ENCODE measurements at places on chromosomes 7 and 10.

GRCh38 chr7:141710301-141710700 is 2.1 kb downstream of the WEE2 start:
- no peaks in the 10 kb centered on the region for H3K27me3 ChIP-seq
- DNase-seq: no peak
- H3K4me1 ChIP-seq: no peaks in the 10 kb centered on the region
- H3K27ac ChIP-seq: no peak overlapping the region
- no peaks in the 10 kb centered on the region for H3K36me3 ChIP-seq
- H3K4me3 ChIP-seq: no peak overlapping the region

DNA sequence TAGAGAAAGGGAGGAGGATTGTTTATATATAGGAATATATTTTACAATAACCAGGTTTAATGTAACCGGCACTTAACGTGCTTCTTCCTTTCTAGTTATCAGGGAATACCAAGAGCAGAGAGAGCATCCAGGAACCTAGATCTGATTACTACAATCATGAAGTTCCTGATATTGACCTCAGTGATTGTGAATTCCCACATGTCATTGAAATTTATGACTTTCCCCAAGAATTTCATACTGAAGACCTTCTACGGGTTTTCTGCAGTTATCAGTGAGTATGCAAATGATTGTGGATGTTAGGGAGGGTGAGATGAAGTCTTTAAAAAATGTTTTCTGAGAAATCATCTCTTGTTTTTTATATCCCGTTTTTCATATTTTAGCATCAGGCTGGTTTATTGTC is 36.6 kb downstream of the LOXL4 start:
- no peaks in the 10 kb centered on the region for H3K27me3 ChIP-seq
- no peaks in the 10 kb centered on the region for H3K4me1 ChIP-seq
- H3K4me3 ChIP-seq: no peak overlapping the region
- H3K36me3 ChIP-seq: peaks cover 16% of the 10 kb centered on the region
- DNase-seq: no peak

DNA sequence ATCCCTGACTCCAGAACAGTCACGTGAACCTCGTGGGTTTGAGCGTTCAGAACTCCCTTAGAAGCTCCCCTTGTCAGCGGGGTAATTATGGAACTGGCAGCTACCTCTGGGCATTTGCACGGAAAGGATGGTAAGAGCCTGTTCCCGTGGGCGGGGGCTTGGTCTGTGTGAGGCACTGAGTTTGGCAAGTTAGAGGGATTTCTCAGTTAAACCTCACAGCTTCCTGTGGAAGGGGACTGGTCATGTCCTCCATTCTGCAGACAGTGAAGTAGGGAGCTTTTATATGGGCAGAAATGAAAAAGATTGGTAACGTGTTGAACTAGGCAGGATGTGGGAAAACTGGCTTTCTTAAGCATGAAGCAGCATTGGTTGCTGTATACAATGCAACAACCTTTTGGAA is 16.0 kb downstream of the PALD1 start:
- DNase-seq: no peak
- H3K27me3 ChIP-seq: no peaks in the 10 kb centered on the region
- no peaks in the 10 kb centered on the region for H3K36me3 ChIP-seq
- no peak overlapping the region for H3K4me3 ChIP-seq
- H3K4me1 ChIP-seq: peaks cover 33% of the 10 kb centered on the region

GRCh38 chr10:7523656-7524055 is 112.8 kb upstream of the SFMBT2 start:
- H3K4me3 ChIP-seq: no peak overlapping the region
- H3K4me1 ChIP-seq: no peaks in the 10 kb centered on the region
- no peaks in the 10 kb centered on the region for H3K27me3 ChIP-seq
- no peak overlapping the region for H3K27ac ChIP-seq
- DNase-seq: no peak
- no peaks in the 10 kb centered on the region for H3K36me3 ChIP-seq

DNA sequence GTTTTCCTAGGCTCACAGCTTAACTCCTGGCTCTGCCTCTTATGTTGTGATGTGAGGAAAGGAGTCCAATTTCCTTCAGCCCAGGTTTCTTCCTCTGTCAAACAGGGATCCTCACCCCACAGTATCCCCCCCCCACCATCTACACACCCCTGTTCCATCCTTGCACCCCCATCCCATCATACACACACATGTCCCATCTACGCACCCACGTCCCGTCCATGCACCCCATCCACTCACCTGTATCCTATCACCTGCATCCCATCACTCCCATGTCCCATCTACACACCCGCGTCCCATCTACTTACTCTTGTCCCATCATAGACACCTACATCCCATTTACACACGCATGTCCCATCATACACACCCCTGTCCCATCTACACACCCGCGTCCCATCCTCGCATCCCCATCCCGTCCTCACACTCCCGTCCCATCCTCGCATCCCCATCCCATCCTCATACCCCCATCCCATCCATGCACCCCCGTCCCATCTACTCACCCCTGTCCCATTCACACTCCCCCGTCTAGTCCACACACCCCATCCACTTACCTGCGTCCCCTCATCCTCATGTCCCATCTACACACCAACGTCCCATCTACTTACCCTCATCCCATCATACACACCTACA is 117.3 kb downstream of the TRRAP start:
- no peak overlapping the region for H3K4me3 ChIP-seq
- no peaks in the 10 kb centered on the region for H3K27me3 ChIP-seq

DNA sequence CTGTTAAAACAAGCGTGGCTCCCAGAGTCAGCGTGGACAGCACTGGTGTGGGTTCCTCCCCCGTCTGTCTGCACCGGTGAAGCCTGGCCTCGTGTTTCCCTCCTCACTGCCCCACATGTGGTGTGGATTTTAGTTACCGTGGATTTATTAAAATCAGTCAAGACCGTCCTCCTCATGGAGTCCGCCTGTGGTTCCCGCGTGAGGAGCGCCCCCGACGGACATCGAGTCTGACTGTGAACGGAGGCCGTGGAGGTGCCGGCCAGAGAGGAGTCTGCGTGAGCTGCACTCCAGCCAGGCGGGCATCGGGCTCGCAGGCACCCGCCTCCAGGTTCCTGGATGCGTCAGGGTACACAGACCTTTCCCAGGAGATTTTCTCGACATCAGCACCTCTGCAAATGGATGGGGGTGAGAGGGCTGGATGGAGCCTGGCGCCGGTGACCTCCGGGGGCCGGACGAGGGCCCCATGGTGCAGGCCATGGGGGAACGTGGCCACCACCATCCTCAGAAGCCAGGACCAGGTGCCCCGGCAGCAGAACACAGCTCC is 26.3 kb upstream of the UTF1 start:
- no peaks in the 10 kb centered on the region for H3K36me3 ChIP-seq
- no peak overlapping the region for H3K27ac ChIP-seq
- H3K27me3 ChIP-seq: no peaks in the 10 kb centered on the region
- no peak for DNase-seq

GRCh38 chr7:101820703-101821102 is 3.3 kb downstream of the CUX1 start:
- H3K27me3 ChIP-seq: no peaks in the 10 kb centered on the region
- no peak overlapping the region for H3K4me3 ChIP-seq
- H3K36me3 ChIP-seq: no peaks in the 10 kb centered on the region
- H3K4me1 ChIP-seq: peaks cover 53% of the 10 kb centered on the region
- no peak overlapping the region for H3K27ac ChIP-seq
- no peak for DNase-seq

- H3K36me3 ChIP-seq: no peaks in the 10 kb centered on the region
- H3K4me1 ChIP-seq: peaks cover 23% of the 10 kb centered on the region
- no peaks in the 10 kb centered on the region for H3K27me3 ChIP-seq
- H3K4me3 ChIP-seq: no peak overlapping the region
These were observed 106.4 kb upstream of the FAM20C start for GRCh38 chr7:85883-86515.

GRCh38 chr10:103125323-103126267 is 67.5 kb downstream of the NT5C2 start:
- H3K27ac ChIP-seq: no peak overlapping the region
- peaks cover 46% of the 10 kb centered on the region for H3K4me1 ChIP-seq

GRCh38 chr10:119862524-119862923 is 10.1 kb downstream of the MCMBP start:
- no peak overlapping the region for H3K4me3 ChIP-seq
- H3K4me1 ChIP-seq: no peaks in the 10 kb centered on the region
- no peaks in the 10 kb centered on the region for H3K36me3 ChIP-seq
- no peak for DNase-seq
- H3K27ac ChIP-seq: no peak overlapping the region

- no peaks in the 10 kb centered on the region for H3K4me1 ChIP-seq
- no peak overlapping the region for H3K4me3 ChIP-seq
- H3K36me3 ChIP-seq: no peaks in the 10 kb centered on the region
- no peaks in the 10 kb centered on the region for H3K27me3 ChIP-seq
These were observed 12.2 kb upstream of the SAMD9L start for GRCh38 chr7:93160410-93160809.

DNA sequence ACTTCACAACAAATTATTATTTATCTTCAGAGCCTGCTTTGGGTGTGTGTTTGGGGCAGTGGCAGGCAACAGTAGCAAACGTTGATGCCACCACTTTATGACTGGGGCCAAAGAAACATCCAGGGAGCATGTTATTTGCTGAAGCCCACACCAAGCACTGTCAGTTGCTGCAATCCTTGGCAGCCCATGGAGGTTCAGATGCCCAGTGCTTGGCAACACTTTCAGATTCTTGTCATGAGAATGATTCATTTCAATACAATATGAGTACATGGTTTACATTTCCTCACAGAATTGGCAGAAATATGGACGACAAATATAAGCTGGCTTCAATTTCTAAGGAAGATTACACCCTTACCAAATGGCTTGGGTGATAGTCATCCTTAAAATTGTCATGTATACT is 46.5 kb upstream of the GLI3 start:
- H3K36me3 ChIP-seq: no peaks in the 10 kb centered on the region
- H3K4me3 ChIP-seq: no peak overlapping the region
- no peaks in the 10 kb centered on the region for H3K4me1 ChIP-seq

GRCh38 chr10:30527623-30528428 is 93.8 kb downstream of the MAP3K8 start:
- H3K4me3 ChIP-seq: no peak overlapping the region
- no peaks in the 10 kb centered on the region for H3K27me3 ChIP-seq
- no peaks in the 10 kb centered on the region for H3K36me3 ChIP-seq
- H3K27ac ChIP-seq: no peak overlapping the region
- no peaks in the 10 kb centered on the region for H3K4me1 ChIP-seq
- DNase-seq: no peak

GRCh38 chr10:34585422-34586112 is 229.5 kb downstream of the PARD3 start:
- H3K27me3 ChIP-seq: no peaks in the 10 kb centered on the region
- no peak for DNase-seq
- no peak overlapping the region for H3K27ac ChIP-seq
- no peaks in the 10 kb centered on the region for H3K36me3 ChIP-seq
- H3K4me1 ChIP-seq: no peaks in the 10 kb centered on the region

- H3K27ac ChIP-seq: no peak overlapping the region
- H3K27me3 ChIP-seq: no peaks in the 10 kb centered on the region
- H3K4me3 ChIP-seq: no peak overlapping the region
- H3K4me1 ChIP-seq: no peaks in the 10 kb centered on the region
These were observed 63.3 kb downstream of the NOC3L start for GRCh38 chr10:94299417-94299816.

GRCh38 chr7:38671911-38672905 is 41.0 kb upstream of the AMPH start:
- H3K36me3 ChIP-seq: no peaks in the 10 kb centered on the region
- H3K27me3 ChIP-seq: no peaks in the 10 kb centered on the region
- no peak overlapping the region for H3K27ac ChIP-seq
- no peak for DNase-seq
- no peaks in the 10 kb centered on the region for H3K4me1 ChIP-seq

DNA sequence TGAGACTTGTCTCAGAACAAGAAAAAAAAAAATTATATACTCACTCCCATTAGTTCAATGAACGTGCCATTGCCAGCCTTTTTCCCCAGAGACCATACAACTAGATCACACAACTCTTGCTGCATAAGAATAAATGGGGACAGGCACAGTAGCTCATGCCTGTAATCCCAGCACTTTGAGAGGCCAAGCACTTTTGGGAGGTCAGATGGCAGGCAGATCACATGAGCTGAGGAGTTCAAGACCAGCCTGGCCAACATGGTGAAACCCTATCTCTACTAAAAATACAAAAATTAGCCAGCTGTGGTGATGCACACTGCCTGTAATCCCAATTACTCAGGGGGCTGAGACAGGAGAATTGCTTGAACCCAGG is 13.6 kb downstream of the PDLIM1 start:
- no peak overlapping the region for H3K4me3 ChIP-seq
- DNase-seq: no peak
- no peaks in the 10 kb centered on the region for H3K36me3 ChIP-seq
- no peaks in the 10 kb centered on the region for H3K27me3 ChIP-seq
- no peaks in the 10 kb centered on the region for H3K4me1 ChIP-seq

- H3K4me1 ChIP-seq: no peaks in the 10 kb centered on the region
- H3K27me3 ChIP-seq: no peaks in the 10 kb centered on the region
- H3K27ac ChIP-seq: no peak overlapping the region
- H3K4me3 ChIP-seq: no peak overlapping the region
These were observed 28.3 kb downstream of the STMP1 start for GRCh38 chr7:135690566-135690965.

GRCh38 chr10:11823989-11824346 is 812 bp downstream of the PROSER2 start:
- H3K4me1 ChIP-seq: no peaks in the 10 kb centered on the region
- peak overlapping the region; percentile 39 for H3K27ac ChIP-seq
- H3K27me3 ChIP-seq: no peaks in the 10 kb centered on the region
- no peak for DNase-seq
- H3K36me3 ChIP-seq: no peaks in the 10 kb centered on the region

DNA sequence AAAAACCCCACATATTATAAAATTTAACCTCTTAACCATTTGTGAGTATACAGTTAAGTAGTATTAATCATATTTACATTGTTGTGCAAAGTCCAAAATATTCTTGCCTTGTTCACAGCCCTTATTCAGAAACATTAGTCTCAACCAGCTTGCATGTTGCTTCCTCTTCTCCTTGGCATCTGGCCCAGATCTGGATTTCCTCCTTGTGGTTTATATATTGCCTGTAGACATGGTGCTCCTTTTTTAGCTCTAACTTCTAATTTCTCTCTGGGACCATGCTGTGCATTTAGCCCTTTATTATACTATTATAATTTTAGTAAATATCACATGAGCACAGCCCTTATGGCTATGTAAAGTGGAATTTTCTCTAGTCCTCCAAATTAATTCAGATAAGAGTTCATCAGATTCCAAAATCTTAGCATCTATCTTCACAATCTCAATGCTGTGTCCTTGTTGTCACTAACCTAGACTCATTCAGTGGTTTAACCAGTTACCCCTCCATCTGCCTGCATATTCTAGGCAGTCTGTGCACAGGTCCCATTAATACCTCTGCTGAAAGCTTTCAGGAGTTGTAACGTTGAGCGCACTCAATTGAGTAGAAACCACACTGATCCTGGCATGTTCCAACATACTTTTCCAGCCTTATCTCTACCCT is 7.9 kb downstream of the CPED1 start:
- H3K36me3 ChIP-seq: no peaks in the 10 kb centered on the region
- H3K4me1 ChIP-seq: no peaks in the 10 kb centered on the region
- H3K27ac ChIP-seq: no peak overlapping the region
- H3K4me3 ChIP-seq: no peak overlapping the region
- H3K27me3 ChIP-seq: no peaks in the 10 kb centered on the region

- H3K27me3 ChIP-seq: no peaks in the 10 kb centered on the region
- no peaks in the 10 kb centered on the region for H3K36me3 ChIP-seq
- H3K4me1 ChIP-seq: no peaks in the 10 kb centered on the region
- no peak overlapping the region for H3K27ac ChIP-seq
These were observed 38.0 kb upstream of the CACNA2D1 start for GRCh38 chr7:82481499-82482097.

GRCh38 chr10:131027256-131027655 is 284.3 kb downstream of the TCERG1L start:
- DNase-seq: no peak
- H3K27ac ChIP-seq: no peak overlapping the region
- no peaks in the 10 kb centered on the region for H3K4me1 ChIP-seq
- H3K36me3 ChIP-seq: no peaks in the 10 kb centered on the region
- no peak overlapping the region for H3K4me3 ChIP-seq

GRCh38 chr10:130809761-130810515 is 501.6 kb downstream of the TCERG1L start:
- peak; percentile 44 for DNase-seq
- no peaks in the 10 kb centered on the region for H3K4me1 ChIP-seq
- H3K36me3 ChIP-seq: no peaks in the 10 kb centered on the region
